ENCODE measurements at places on chromosomes 2 and 18.

- DNase-seq: no peak
Observed at GRCh38 chr2:152015552-152015951, 83.3 kb downstream of the CACNB4 start.

DNA sequence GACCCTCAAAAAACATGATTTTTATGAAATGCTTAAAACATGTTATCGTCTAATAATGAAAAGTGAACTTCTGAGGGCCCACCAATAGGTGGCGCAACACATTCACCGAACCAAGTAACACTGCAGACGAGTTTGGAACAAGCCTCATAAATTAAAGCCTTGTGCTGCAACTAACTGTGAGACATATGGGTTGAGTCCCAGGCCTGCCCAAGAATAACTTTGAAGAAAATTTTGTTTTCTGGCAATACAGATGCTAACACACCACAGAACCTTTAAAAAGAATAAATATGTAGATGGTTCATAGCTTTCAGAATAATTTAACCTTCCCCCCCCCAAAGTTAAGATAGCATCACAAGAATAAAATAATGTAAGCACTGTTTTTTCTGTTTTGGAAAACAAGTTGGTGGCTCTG lies 285.9 kb downstream of the RNF144A start:
- peak; percentile 44 for DNase-seq

DNA sequence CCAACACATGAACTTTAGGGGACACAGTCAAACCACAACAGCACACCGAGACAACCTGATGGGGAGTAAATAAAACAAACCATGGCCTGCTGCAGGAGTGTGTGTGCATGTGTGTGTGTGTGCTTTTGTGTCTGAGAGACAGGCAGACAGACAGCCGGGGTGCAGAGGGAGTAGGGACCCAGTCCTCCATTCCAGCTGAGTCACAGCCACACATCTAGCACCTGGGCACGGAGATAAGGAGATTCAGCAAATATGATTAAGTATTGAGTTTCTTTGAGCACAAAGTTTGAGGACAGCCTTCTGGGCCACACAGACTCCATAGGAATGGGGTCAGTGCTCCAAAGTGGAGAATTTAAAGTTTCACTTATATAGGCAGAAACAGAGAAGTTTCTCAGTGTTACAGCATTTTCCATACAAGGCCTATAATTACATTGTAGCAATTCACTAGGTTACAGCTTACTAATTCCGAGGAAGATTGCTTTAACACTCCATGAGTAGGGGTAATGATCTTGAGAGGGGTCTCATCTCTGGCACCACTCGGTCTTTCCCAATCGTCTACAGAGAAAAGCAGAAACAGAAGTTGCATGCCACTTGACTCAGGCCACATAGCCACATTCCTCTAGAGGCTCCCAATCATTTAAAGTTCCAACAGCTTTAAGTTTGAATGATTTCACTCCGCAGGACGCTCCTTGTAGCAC lies 30.8 kb upstream of the PRLH start:
- DNase-seq: no peak

- DNase-seq: no peak
Observed at GRCh38 chr2:236990552-236990951, 95.1 kb upstream of the COPS8 start.

- peak; percentile 42 for DNase-seq
Observed at GRCh38 chr2:46381263-46381849, 84.1 kb downstream of the EPAS1 start.

DNA sequence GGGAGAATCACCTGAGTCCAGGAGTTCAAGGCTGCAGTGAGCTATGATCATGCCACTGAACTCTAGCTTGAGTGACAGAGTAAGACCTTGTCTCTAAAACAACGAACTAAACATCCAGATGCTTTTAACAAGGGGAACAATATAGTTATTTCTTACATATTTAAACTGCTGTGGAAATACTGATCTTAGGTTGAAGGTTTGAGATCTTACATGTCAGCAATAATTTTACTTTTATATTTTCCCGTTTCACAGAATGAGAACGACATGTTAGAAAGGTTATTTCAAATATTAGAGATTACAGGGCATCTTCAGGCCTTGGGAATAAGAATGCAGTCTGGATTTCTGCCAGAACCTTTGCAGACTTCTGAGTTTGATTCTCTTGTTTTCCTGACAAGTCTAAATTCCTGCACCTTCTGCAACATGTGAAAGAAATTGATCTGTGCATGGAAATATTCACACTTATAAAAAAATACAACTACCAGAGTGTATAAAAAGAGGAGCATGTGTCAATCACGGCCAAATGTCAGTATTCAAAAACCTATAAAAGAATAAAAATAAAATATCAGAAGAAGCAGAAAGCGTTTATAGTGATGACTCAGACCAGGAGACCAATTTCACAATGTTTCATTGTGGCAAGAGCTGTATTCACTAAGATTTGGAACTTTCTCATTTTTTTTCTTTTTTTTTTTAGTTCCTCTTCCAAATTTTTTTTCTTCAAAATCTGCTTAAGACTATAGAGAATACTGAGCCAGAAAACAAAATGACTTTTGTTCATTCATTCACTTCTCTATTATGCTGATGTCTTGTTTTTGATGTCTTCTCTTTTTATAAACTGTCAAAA lies 29.6 kb downstream of the COLEC12 start:
- peak; percentile 75 for DNase-seq

DNA sequence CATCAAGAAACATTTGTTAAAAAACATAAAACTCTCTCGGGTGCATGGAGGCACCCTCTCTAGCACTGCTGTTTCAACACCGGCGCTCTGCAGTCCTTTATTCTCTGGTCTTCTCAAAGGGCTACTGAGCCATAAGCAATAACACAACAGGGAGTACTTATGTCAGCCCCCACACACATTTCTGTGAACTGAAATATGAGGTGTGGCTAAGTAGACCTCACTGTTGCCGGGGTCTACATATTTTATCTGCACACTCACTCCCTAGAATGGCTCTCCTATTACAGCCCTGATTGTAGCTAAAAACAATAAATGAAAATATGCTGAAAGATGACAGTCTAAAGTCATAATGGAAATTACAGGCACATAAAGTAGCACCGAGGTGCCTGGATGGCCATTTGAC lies 235.1 kb downstream of the GRB14 start:
- DNase-seq: no peak

- peak; percentile 83 for DNase-seq
Observed at GRCh38 chr18:59957957-59958356, 58.2 kb downstream of the PMAIP1 start.

DNA sequence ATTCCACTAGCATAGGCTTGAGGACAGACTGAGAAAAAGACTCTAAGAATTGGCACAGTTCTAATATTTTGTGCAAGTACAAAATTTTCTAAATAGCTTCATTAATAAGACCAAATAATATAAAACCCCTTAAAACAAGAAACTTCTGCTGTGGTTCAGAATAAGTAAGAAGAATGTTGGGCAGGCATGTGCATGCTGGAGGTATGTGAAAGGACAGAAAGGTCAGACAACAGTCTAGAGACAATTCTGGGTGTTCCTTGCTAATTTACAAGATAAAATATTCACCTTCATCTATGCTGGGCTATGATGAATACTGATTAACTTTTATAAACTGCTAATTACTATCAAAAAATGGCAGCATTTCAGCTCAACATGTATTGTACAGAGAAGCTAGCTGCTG lies 14.9 kb downstream of the CEBPZOS start:
- peak; percentile 11 for DNase-seq

GRCh38 chr2:176106581-176107539 lies at the start of gene HOXD11:
Gene HOXD11 (plus strand): TSS chr2:176107280. CDS start chr2:176107356, 76 bp downstream.
- peak; percentile 53 for DNase-seq

GRCh38 chr2:41768310-41768709 lies 279.5 kb upstream of the PKDCC start:
- DNase-seq: no peak

GRCh38 chr2:176415174-176415895 lies 146.1 kb downstream of the MTX2 start:
- no peak for DNase-seq

- no peak for DNase-seq
Observed at GRCh38 chr2:74267068-74267467, 68.7 kb downstream of the MTHFD2 start.

DNA sequence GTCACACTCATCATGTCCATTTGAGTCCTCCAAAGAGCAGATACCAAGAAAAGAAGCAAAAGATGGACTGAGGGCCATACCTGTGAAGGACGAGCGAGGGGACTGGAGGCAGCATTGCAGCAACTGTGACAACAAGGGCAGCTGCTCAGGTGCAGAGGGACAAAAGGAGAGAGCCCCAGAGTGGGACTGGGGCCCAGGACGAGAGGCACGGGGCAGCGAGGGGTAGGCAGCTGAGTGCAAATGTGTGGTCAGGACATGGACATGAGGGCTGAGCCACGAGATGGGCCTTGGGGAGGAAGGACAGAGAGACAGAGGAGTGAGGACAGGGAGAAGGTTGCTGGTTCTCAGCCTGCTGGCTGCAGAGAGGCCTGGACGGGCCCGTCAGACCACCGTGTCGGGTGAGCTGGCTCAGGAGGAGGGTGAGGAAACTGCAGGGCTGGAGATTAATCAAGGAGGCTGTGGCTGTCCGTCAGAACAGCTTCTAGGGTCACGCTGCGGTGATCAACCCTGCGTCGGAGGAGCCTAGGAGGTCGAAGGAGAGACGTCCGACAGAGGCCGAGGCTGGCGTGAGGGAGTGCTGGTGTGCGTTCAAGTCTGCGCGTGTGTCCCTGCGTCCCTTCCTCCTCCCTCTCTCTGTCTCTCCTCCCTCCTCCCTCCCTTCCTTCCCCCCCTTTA lies 206.8 kb upstream of the HDAC4 start:
- DNase-seq: no peak

DNA sequence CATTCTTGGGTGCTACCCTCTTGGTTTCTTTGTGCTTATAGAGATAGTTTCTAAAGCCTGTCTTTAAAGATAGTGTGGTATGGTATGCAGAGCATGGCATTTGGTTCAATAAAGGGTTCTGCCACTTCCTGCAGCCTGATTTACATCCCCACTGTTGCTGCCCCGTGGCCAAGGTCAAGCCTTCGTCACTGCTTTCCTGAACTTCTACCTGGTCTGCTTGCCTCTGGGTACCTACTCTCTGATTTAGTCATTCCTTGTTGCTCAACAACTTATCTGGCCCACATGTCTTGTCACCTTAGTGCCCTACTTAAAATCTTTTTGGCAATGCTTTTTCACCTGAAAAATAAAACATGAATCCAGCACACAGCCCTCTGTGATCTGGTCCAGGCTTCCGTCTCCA lies 352.9 kb downstream of the LPIN1 start:
- DNase-seq: no peak

DNA sequence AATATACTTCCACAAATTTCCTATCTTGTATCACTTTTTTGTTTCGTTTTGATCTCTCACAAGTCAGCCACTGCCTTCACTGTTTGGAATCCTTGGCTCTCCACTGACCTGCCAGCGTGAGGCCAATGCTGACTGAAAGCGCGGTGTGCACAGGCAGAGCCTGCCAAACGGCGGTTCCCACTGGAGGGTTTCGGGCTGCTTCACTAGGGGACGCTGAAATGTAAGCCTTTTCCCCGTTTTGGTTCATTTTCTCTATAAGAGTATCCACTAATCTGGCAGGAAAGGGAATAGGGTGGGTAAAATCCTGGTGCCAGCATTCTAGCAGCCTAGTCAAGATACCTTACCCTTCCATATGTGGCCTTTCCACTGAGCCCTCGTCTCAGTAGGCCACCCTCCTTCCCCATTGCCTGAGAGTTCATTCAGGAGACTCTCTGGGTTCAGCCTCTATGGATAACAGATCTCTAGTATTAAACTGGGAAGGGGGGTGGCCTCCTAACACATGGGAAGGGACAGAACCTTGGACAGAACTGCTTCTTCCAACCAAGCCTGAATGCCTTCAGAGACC lies 91.5 kb downstream of the DYM start:
- no peak for DNase-seq

DNA sequence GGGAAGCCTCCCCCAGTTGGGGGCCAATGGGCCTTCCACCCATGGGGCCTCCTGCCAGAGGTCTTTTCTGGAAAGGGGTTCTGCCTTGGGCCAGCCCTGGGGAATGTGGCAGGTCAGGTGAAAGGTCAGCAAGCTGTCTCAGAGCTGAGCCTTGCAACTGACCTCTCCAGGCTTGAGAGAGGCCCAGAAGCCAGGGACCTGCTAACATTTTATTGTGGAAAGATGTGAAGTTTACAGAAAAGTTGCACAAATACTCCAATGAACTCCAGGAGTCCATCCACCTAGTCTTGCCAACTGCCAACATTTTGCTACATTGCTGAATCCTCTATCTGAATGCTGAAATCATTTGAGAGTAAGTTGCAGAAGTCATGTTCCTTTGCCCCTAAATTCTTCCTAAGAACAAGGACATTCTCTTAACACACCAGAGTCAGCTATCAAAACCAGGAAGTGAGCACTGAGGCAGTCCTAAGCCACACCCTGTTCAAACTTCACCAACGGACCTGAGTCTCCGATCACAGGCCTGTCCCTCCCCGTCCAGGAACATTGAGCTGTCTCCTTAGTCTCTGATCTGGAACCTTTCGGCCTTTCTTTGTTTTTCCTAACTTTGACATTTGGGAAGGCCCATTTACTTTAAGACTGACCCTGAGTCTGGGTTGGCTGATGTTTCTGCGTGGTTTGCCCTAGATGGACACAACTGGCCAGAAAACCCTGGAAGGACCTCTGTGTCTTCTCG lies 4.0 kb downstream of the SNORC start:
- no peak for DNase-seq

DNA sequence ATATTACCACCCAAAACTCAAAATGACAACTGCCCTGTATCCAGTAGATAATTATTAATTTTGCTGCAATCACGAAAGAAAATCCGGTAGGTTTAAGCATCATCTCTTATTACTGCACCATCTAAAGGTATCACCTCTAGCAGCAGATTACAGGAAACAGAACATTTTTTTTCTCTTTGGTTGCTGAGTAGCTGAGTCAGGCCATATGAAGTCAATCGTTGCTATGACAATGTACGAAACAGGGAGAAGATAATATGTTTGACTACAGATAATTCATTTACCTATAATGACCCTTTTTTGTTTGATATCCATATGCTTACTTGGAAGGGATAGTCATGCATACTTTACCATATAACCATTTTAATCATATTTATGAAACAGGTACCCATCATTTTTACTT lies 831.6 kb upstream of the CHAC2 start:
- no peak for DNase-seq

DNA sequence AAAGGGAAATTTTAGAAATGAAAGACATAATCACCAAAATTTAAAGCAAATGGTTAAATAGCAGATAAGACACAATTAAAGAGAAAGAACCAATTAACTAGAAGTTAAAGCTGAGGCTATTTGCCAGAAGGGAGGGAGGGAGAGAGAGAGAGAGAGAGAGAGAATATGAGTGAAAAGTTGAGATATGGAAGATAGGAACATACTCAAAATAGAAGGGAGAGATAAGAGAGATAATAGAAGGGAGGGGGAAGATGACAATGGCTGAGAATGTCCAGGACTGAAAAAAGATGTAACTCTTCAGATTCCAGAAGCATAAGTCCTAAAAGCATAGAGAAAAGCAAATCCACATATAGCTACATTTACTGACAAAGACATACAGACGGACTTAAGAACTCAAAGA lies 17.1 kb upstream of the AAK1 start:
- DNase-seq: no peak

DNA sequence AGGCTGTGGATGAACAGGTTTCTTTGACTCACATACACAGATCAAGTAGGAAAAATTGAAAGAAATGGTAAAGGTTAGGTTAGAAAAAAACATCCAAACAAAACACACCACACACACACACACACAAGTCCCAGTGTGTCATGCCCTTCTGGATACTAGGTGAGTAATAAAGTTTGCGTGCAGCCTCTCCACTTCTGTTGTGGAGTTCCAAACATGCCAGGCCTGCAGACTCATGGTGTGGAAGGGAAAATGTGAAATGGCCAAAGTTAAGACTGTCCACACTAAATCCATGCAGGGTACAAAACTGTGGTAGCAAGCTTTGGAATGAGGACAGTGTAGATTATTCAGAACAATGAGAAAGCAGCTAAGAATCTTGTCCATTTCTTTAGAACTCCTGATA lies 114.6 kb downstream of the IKZF2 start:
- DNase-seq: peak; percentile 56
